ENCODE measurements at places on chromosomes 2 and 18.
A peak's percentile ranks its signal among the peaks of the same experiment; 100 is the strongest.

- no peaks in the 10 kb centered on the region for H3K27me3 ChIP-seq
- H3K4me3 ChIP-seq = no peak overlapping the region
- H3K36me3 ChIP-seq = no peaks in the 10 kb centered on the region
- peaks cover 21% of the 10 kb centered on the region for H3K4me1 ChIP-seq
Measured at GRCh38 chr18:45666520-45666919, 51.2 kb downstream of the SLC14A2 start.

- no peak overlapping the region for H3K27ac ChIP-seq
- H3K4me1 ChIP-seq = no peaks in the 10 kb centered on the region
Measured at GRCh38 chr2:157593411-157593810, 35.3 kb downstream of the ACVR1C start.

GRCh38 chr18:44881461-44882162 is 200.9 kb downstream of the SETBP1 start:
- no peaks in the 10 kb centered on the region for H3K27me3 ChIP-seq
- H3K36me3 ChIP-seq = no peaks in the 10 kb centered on the region
- no peak overlapping the region for H3K4me3 ChIP-seq

DNA sequence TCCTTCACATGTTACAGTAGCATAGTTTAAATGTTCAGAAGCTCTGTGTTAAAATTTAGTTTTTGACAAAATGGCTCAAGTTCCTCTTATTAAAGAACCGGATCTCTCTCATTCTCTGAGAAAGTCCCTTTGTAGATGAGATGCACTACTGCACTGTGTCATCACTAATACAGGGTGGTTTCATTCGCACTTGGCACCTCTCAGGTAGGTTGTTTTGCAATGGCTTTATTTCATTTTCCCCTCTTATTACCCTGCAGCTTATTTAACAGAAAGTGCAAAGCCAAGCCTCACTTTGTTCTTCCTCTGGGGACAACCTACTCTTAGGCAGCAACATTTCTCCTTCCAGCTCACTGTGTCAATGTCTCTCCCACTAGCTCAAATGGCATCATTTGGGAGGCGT is 185.1 kb downstream of the DLGAP1 start:
- no peaks in the 10 kb centered on the region for H3K36me3 ChIP-seq
- no peak for DNase-seq
- H3K27me3 ChIP-seq = no peaks in the 10 kb centered on the region
- no peak overlapping the region for H3K27ac ChIP-seq

GRCh38 chr2:174663550-174663949 is 65.9 kb upstream of the WIPF1 start:
- no peaks in the 10 kb centered on the region for H3K27me3 ChIP-seq
- DNase-seq = peak; percentile 48
- H3K27ac ChIP-seq = no peak overlapping the region

DNA sequence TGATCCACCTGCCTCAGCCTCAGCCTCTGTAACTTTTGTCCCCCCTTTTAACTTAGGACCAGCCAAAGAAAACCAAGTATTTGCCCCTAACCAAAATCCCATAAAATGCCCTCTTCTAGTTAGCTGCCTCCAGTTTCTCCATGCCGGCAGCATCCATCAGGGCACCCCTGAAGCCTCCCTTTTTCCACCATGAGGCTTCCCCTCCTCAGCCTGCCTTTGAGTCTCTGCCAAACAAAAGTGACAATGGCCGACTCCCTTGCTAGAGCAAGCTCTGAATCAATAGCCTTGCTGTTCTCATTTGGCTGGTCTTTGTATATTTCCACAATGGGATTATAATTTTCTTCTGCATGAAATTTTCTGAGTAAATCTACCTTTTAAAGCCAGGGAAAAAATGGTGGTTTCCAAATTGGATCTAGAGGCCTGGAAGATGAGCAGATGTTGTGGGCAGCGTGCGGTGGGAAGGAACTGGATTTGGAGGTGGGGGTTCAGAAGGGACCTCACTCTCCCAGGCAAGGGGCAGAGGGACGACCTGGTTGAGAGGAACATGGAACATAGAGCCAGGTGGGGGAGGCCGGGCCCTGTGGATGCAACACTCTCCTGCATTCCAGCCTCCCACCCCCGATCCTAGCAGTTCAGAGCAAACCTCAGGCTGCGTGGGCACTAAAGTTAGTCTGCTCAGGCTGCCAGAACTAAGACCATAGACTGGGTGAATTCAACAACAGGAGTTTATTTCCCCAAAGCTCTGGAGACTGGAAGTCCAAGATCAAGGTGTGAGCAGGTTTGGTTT is 80.6 kb downstream of the HS6ST1 start:
- peak; percentile 5 for DNase-seq
- no peaks in the 10 kb centered on the region for H3K27me3 ChIP-seq
- no peak overlapping the region for H3K27ac ChIP-seq
- peaks cover 18% of the 10 kb centered on the region for H3K4me1 ChIP-seq

DNA sequence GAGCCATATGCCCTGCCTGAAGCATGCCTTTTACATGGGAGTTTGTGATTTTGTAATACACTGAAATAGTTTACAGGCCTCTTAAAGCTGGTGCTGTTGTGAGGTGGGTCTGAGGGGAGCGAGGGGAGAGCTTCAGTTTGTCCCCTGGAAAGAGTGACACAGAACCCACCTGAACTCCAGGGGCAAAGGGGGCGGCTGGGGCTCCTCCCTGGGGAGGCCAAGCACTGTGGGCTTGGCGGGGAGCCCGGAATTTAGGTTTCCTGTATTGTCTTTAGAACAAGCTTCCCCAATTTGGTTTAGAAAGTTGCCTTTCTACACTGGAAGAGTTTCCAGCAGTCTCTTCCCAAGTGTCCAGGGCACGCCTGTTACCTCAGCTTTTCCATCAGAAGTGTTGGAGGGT is 75.7 kb downstream of the VAPA start:
- H3K4me3 ChIP-seq = no peak overlapping the region
- peaks cover 15% of the 10 kb centered on the region for H3K27me3 ChIP-seq
- no peak for DNase-seq

DNA sequence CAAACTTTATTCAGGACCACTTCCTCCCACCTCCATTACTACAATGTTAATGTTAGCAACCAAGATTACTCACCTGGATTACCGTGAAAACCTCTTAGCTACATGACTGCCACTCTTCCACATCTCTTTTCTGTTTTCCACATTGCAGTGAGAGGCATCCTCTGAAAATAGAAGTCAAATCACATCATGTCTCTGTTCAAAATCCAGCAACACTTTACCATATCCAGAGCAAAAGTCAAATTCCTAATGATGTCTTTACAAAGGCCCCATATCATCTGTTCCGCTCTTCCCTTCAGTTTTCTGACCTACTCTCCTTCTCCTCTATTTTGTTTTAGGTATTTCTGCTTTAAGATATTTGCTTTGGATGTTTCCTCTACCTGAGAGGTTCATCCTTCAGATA is 37.5 kb upstream of the DSG1 start:
- no peaks in the 10 kb centered on the region for H3K36me3 ChIP-seq
- peaks cover 4% of the 10 kb centered on the region for H3K4me1 ChIP-seq
- no peak for DNase-seq
- no peak overlapping the region for H3K27ac ChIP-seq
- H3K4me3 ChIP-seq = no peak overlapping the region
- H3K27me3 ChIP-seq = no peaks in the 10 kb centered on the region

- H3K27me3 ChIP-seq = peaks cover 10% of the 10 kb centered on the region
- no peak for DNase-seq
- H3K4me3 ChIP-seq = no peak overlapping the region
- no peak overlapping the region for H3K27ac ChIP-seq
- H3K36me3 ChIP-seq = no peaks in the 10 kb centered on the region
Measured at GRCh38 chr18:48236822-48237221, 172.4 kb downstream of the ZBTB7C start.

DNA sequence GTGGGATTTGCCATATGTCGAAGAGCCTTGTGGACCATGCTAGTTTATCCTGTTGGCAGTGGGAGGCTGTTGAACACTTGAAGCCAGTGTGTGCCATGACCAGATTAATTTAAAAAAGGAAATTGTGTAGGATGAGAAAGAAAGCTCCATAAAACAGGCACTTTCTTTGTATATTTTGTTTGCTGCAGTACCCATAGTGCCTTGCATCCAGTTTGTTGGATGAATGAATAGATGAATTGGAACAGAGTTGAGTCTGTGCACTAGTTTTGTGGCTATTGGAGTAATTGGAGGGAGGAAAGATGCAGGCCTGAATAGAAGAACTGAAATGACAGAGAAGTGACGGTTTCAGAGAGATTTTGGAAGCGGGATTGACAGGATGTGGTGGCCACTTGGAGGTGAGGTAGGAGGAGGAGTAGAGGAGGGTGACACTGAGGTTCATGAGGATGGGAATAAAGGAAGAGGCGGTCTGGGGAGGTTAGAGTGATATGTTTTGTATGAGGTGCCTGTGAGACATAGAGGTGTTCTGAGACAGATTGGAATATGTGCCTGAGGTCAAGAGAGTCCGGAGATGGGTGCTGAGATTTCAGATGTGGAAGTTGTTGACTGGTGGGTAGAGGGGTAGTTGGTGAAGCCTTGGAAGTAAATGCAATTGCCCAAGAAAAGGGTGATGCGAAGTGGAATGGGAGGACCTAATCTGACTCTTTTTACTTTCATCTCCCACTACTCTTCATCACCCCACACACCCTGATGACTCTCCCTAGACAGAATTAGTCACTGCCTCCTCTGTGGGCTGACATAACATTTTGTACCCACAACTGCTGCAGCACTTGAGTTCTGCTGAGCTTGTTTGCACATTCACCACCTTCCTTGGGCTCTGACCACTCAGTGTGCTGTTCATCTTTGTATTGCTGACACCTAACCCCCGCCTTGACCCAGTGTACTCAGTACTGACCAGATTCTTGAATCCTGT is 5.1 kb downstream of the DGUOK start:
- no peak overlapping the region for H3K4me3 ChIP-seq
- peaks cover 19% of the 10 kb centered on the region for H3K4me1 ChIP-seq
- no peak overlapping the region for H3K27ac ChIP-seq
- peaks cover 5% of the 10 kb centered on the region for H3K36me3 ChIP-seq

DNA sequence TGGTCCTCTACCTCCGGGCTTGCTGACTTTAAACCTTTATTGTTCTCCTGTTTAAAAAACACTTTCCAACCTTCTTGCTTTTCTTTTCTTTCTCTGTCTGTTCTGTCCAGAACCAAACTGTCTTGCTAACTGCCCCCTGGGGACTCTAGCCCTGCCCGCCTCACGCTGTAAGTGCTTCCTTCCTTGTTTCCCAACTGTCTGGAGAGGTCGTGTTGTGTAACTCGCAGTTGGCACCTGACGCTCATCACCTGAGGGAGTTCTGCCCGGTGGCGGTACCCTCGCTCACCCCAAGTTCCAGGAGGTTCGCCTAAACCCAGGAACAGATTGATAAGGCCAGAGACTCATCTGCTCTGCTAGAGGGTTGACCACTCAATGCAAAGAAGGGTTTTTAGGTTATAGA is 123.4 kb downstream of the MTCL1 start:
- H3K4me1 ChIP-seq = peaks cover 5% of the 10 kb centered on the region
- H3K27ac ChIP-seq = no peak overlapping the region
- no peaks in the 10 kb centered on the region for H3K27me3 ChIP-seq
- peaks cover 11% of the 10 kb centered on the region for H3K36me3 ChIP-seq
- no peak for DNase-seq

GRCh38 chr18:24934258-24934932 is 417.6 kb downstream of the ZNF521 start:
- DNase-seq = no peak
- no peaks in the 10 kb centered on the region for H3K36me3 ChIP-seq
- no peak overlapping the region for H3K4me3 ChIP-seq
- peaks cover 3% of the 10 kb centered on the region for H3K27me3 ChIP-seq
- no peaks in the 10 kb centered on the region for H3K4me1 ChIP-seq

Data from astrocyte (in vitro differentiated cells and primary cell).